MCF 10A (cell line): ENCODE measurements at places on chromosomes 7 and 10.
A peak's percentile ranks its signal among the peaks of the same experiment; 100 is the strongest.

DNA sequence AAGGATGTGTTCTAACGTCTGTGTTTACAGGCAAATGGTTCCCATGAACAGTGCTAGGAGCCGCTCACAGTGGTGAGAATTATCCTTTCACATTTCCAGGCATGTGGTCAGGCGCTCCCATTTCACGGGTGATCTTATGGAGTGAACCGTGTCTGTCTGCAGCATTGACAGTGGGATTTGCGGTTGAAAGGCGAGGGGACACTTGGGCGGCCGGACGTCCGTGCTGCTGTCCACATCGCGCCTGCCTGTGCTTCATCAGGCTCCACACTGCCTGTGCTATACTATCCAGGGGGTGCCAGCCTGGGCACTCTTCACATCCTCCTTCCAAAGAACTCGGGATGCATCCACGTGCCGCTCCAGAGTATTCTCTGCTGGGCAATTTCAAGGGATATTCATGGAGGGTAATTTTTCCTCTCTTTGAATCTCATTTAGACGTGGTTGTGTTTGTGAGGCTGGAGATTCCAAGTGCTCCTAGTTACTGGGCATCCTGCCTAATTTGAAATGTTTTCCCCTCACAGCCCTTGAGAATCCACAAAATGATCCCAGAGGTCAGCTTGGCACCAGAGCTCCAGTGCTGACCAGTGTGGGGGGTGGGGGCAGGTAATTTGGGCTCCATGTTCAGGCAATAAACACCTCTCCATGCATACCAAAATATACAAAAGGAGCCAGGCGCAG lies 61.9 kb upstream of the EBF3 start:
- no peak for DNase-seq

DNA sequence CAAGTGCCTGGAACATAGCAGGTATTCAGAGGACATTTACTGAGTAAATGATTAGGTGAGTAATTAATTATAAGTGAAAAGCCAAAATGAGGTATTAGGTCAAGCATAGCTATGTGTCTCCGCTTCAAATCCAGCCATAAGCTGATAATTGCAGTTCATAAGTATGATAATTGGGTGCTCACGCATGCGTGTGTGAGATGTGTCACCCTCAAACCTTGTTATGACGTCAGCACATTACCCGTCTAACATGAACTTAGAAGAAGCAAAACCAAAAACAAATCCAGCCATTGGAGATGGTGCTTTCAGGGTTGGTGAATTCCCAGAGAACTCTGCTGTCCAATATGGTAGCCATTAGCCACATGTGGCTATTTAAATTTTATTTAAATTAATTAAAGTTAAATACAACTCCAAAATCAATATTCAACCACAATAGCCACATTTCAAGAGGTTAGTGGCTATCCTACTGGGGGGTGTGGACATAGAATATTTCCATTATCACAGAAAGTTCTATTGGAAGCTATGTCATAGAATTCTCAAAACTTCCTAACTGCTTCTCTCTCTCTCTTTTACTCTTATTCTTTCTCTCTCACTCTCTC lies at the start of gene CPA5:
TSS of gene CPA5 (plus strand) at position 546 of the 596 bp plus-strand sequence. CDS start 1,670 bp downstream, outside the sequence.
- DNase-seq = no peak

- no peak for DNase-seq
These were observed 16.8 kb downstream of the ADRB1 start for GRCh38 chr10:114060456-114060855.

DNA sequence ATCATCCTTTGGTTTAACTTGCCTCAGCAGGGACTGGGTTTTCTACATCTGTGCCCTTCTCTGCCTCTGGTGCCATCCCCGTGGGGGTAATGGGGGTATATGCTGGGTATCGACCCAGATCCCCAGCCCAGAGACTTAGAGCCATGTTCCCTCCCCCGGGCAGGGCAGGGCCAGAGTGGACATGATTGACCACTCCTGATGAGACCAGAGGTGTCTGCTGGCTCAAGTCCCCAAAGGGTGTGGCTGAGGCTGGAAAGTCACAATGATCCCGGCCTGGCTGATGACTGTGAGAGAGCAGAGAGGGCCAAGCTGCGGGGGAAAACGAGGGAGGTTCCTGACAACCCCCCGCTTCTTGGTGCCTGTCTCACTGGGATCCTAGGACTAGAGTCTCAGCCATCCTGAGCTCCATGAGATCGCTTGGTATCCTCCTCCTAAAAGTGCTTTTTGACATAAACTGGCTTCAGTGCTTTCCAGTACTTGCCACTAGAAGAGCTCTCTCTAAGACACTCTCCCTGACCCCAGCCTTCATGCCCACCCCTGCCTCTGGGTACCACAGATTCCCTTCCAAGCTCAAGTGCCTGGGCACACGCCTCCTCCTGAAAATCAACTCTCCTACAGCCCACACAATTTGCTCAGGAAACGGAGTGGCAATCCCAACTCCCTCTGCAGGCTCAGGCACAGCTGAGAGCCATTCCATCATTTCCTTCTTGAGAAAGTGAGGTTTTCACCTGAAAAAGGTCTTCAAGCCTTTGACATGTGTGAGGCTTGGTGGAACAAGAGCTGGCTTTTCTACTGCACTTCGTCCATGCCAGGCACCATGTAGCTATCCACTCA lies 33.9 kb downstream of the DRGX start:
- no peak for DNase-seq

DNA sequence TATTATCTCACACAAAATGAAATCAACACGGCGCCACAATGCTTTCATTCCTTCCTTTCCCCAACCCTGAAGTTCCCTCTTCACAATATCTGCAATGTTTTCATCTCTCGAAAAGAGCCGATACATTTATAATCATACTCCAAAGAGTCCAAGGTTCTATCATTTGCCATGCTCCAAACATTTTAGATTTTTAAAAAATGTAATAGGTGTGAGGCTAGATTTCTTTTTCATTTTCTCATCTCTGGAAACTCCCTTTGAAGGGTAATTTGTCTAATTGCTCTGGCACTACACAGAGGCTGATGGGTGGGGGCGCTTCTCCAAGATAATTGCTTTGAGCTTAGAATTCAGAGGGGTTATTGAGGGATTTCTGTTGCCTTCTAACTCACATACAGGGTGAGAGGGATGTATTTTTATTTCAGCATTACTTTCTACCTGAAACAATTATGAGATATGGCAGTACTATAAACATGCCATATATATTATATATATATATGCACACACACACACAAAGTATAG lies 4.9 kb downstream of the DLX5 start:
- no peak for DNase-seq

GRCh38 chr10:113563306-113564088 lies 10.6 kb downstream of the HABP2 start:
- peak; percentile 71 for DNase-seq

DNA sequence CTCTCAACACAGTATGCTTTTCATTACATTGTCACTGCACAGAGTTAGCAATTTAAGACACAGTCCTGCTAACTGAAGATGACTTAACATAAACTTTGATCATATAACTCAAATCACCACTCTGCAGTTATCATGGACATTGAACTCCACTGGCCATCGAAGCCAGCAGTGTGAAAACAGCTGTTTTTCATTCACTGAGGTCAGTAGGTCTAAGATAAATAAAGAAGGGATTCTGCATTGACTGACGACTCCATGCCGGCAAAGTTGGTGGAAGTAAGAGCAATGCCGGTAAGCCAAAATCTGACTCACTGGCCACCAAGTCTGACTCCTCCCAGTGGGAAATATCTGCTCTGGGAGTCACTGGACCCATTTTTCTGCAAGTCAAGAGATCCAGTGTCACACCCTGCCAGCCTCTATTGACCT lies 449.9 kb upstream of the ANKRD30A start:
- DNase-seq = peak; percentile 61

GRCh38 chr10:30877111-30877510 lies 154.6 kb downstream of the ZNF438 start:
- no peak for DNase-seq

- DNase-seq = no peak
These were observed 165.7 kb downstream of the OTUD1 start for GRCh38 chr10:23604613-23605012.

DNA sequence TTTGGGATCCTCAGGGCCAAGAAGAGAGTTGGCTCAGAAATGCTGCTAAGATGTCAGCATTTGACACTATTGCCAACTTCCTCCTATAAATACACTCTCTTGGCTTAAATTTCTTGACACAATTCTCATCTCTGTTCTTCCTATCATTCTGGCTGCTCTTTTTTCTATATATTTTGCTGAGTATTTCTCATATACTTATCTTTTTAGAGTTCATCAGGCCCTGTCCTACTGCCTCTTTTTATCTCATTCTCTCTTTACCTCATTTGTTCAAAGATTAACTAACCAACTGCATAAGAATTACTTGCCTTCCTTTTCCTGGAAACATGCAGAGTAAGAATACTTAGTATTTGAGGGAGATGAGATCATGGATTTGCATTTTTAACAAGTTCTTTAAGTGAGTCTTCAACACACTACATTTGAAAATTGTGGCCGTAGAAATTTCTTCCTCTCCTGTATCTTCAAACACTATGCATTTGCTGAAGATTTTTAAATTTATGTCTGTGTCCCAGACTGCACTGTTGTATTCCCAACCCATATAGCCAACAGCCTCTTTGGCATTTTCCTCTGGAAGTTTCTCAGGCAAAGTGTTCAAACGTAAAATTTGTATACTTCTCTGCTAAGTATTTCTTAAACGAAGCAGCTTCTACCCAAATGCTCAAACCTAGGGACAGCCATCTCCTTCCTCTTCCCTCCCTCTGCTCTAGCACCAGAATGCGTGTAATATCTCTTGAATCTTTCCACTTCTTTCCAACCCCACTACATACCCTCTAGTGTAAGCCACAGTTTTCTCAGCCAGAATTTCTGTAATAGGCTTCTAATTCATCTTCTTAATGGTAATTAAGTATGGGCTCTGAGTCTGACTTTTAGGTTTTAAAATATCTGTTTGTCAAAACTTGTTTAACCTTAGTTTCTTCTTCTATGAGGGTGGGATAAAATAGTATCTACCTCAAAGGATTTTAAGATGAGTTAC lies 35.5 kb downstream of the ARL4A start:
- no peak for DNase-seq

- DNase-seq = no peak
These were observed 499.9 kb upstream of the FZD8 start for GRCh38 chr10:36141856-36142560.

GRCh38 chr7:51543801-51544553 lies 227.4 kb upstream of the COBL start:
- no peak for DNase-seq

- no peak for DNase-seq
These were observed 29.7 kb upstream of the HSPA12A start for GRCh38 chr10:116771959-116772585.
